ENCODE measurements at places on chromosomes 11 and 22.

DNA sequence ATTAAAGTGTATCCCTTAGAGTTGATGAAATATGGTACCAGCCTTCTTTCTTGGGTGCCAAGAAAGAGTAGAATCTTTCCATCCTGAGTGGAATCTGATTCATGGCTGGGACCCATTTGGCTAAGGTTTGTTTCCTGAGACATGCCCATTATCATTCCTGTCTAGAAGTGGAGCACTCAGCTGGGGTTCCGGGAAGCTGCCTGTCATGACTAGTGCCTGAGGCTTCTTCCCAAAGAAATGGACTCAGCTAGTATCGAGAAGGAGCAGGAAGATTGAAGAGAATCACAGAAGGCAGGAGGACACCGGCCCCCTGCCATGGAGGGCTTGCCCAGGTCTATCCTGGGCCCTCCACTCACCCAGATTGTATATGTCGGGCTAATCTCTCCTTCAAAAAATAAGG, 57.6 kb downstream of the KREMEN1 start:
- DNase-seq, result no peak

- DNase-seq, result no peak
Measured at GRCh38 chr11:113077379-113077778, 116.2 kb downstream of the NCAM1 start.

DNA sequence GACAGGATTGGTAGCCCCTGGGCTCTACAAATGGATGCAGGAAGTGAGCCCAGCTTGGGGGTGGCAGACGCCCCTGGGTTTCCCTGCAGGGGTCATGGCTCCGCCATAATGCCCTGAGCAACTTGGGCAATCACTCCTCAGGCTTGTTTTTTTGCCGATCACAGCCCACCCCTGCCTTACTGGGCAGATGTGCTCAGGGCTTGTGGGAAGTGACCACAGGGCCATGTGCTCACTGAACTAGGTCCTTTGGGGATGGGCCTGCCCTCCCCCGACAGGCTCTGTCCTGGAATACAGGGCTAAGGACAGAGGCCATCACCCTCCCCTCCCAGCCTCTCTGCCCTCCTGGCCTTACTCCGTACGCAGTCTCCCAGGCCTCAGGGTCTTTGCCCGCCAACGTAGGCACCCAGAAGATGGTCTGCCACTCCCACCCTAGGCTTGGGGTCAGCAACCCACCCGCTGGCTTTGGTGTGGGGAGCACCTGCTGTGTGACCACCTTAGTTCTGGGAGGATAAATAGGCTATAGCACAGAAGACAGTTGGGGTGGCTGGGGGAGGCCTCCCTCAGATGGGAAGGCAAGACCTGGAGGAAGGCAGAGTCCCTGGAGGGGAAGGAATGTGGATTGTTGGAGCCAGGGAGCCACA, 3.8 kb downstream of the RPLP2 start:
- no peak for DNase-seq

- DNase-seq, result no peak
Measured at GRCh38 chr22:42685941-42686653, 34.6 kb downstream of the A4GALT start.

GRCh38 chr22:37312549-37313183, 30.4 kb downstream of the CYTH4 start:
- no peak for DNase-seq

GRCh38 chr11:34235189-34235588, 122.6 kb downstream of the ABTB2 start:
- no peak for DNase-seq

DNA sequence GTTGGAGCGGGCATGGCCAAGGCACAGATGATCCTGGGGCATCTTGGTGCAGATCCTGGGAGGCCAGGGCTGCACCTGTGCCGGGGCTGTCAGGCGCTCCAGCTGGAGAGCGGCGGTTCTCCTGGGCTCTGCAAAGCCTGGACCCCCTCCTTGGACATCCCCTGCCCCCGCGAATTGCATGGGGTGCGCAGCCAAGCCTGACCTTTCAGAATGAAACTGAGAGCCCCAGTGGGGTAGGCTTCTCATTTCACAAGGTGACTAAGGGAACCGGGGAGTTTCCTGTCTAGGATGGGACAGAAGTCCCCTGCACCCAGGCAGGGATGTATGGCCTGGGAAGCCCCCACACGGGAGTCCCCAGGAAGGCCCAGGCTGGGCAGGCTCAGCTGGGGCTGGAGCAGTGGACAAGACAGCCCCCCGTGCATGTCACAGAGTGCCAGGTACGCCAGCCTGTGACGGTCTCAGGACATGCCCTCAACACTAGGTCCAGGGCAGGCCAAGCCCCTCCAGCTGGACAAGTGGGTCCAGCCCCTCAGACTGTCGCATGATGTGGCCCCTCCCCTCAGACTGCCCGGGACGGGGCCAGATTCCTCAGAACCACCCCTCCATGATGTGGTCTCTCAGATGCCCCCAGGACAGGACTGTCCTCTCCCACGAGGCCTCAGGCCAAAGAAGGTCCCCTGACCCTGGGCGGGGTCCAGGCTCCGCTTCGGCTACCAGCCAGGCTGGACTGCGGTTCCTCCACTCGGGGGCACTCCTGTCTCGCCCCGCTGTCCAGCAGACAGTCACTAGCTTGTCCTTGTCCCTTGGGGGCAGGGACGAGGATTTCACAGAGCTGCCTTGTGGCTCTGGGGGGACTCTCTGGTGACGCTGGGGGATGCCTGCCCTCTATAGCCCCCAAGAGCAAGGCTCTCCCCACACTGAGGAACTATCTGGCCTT, 2.3 kb downstream of the LSP1 start:
- no peak for DNase-seq

Data from fibroblast of skin of back (primary cell).